ENCODE measurements at places on chromosomes 13 and 19.

DNA sequence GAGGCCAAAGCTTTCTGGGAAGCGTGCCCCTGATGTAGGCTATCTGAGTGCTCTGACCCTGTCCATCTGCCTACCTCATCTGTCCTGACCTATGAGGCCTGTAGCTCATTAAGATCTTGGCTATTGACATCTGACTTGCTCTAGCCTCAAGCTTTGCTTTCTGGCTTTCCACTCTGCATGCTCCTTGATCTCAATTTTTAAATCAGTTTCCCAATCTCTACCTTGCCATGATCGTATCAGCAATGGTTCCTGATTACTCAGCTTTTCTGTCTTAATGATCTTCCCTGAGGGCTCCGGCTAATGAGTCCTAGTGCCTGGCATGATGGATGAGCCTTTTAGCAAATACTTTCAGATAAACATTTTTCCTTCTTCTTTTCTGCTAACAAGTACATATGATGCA is 262.0 kb downstream of the NDFIP2 start:
- no peak for DNase-seq

- DNase-seq: no peak
Observed at GRCh38 chr13:68030152-68030809, 800.1 kb upstream of the PCDH9 start.

- no peak for DNase-seq
Observed at GRCh38 chr13:31105020-31105795, 56.5 kb downstream of the HSPH1 start.

DNA sequence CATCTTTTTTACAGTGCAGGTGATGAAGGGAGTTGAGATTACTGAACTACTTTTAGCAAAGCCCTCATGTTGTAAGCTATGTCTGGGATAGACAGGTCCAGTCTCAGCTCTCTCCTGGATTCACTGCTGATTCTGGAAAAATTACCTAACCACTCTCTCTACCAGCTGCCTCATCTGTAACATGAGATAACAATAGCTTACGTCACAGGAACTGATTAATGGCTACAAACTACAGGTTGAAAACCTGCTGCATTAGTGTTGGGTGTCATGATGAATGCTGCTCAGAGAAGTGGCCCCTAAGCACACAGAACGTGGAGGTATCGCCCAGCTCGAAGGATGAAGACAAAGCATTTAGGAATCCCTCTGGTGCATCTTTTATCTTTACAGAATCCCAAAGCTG is 277.8 kb downstream of the ABCC4 start:
- no peak for DNase-seq

- DNase-seq: no peak
Observed at GRCh38 chr13:42875475-42876269, 94.3 kb downstream of the FAM216B start.

- no peak for DNase-seq
Observed at GRCh38 chr13:101398191-101398590, 18.1 kb downstream of the NALCN start.

DNA sequence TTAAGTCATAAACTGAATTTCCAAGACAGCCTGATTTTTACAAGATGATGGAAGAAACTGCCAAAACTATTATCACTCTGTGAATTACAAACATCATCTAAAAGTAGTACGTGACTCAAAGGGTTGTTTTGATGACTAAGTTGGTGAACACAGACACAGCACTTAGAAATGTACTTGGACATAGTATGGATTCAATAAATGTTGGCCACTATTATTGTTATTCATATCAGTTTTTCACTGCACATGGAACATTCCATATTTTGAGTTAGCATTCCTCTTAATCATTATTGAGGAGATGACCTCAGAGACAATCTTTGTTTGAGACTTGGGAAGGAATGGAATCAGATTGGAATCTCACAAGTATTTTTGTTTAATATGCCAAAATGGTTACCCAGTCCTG is 172.9 kb downstream of the OXGR1 start:
- no peak for DNase-seq

- DNase-seq: no peak
Observed at GRCh38 chr19:44755219-44755618, 6.7 kb downstream of the BCL3 start.

GRCh38 chr13:87903553-87903952 is 232.4 kb downstream of the SLITRK5 start:
- DNase-seq: no peak

- no peak for DNase-seq
Observed at GRCh38 chr19:21028969-21029268, 8.5 kb downstream of the ZNF430 start.

DNA sequence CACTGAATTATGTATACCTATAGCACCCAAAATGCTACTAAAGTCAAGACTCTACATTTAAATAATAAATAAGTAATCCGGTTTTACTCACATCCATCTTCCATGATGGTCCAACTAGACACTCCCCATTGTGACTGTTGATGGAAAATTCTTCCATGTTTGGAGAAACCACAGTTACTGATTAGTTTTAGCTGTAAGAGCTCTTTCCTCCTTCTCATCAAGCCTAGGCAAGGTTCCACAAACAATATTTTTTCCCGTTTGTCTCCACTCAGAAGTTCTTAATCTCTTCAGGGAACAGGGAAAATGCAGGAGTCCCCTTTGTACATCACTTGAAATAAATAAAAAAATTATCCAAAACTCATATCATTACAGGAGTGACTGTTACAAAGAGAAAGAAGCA is 70.7 kb upstream of the EDNRB start:
- no peak for DNase-seq

GRCh38 chr19:5357584-5357983 is 17.0 kb upstream of the PTPRS start:
- DNase-seq: no peak

DNA sequence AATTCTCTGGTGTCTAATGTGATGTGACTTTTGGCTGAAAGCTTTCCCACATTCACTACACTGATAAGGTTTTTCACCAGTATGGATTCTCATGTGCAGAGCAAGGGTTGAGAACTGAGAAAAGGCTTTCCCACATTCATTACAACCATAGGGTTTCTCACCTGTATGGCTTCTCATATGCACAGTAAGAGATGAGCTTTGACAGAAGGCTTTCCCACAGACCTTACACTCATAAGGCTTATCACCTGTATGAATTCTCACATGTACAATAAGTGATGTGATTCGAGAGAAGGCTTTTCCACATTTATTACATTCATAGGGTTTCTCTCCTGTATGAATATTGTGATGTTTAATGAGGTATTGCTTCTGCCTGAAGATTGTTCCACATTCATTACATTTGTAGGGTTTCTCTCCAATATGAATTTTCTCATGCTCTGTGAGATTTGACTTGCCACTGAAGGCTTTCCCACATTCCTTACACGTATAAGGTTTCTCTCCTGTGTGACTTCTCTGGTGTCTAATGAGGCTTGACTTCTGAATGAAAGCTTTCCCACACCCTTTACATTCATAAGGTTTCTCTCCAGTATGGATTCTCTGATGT is 14.0 kb downstream of the ZNF260 start:
- DNase-seq: no peak

GRCh38 chr13:97484301-97484700 is 50.3 kb downstream of the RAP2A start:
- DNase-seq: no peak

- no peak for DNase-seq
Observed at GRCh38 chr19:5035793-5036697, 67.1 kb downstream of the KDM4B start.

- DNase-seq: no peak
Observed at GRCh38 chr13:114037674-114038073, 63.8 kb upstream of the C13orf46 start.

DNA sequence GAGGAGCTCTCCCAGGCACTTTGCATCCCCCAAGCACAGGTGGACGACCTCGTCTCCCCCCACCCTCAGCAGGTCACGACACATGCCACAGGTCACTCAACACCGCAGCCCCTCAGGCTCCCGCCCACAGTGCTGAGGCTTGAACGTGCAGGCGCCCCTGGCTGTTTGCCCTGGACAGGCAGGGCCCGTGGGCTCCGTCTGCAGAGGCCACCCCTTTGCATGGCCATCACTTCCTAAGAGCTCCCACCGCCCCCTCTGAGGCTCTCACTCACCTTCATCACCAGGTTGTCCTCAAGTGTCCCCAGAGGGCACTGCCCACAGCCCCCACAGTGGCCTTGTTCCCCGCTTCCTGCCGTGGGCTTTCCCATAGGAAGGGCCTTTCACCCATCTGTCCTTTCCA is 132.1 kb upstream of the MCF2L start:
- DNase-seq: no peak

DNA sequence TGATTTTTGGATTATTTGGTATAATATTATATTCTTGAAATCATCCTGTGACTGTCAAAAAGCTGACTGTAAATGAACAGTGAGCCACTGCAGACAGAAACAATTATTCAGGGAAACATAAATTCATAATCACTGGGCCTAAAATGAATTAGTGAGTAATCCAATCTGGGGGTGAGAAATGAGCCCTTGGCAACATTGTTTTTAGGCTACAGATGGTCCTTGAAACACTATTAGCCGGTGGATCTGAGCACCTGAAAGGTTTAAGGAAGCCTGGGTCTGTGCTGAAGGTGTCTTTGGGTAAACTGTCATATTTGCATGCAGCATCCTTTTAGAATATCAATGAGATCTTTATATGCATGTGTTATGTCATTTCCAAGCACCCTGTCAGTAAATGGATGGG is 290.7 kb downstream of the ATP8A2 start:
- no peak for DNase-seq

- no peak for DNase-seq
Observed at GRCh38 chr19:7819337-7819736, 10.7 kb upstream of the EVI5L start.

DNA sequence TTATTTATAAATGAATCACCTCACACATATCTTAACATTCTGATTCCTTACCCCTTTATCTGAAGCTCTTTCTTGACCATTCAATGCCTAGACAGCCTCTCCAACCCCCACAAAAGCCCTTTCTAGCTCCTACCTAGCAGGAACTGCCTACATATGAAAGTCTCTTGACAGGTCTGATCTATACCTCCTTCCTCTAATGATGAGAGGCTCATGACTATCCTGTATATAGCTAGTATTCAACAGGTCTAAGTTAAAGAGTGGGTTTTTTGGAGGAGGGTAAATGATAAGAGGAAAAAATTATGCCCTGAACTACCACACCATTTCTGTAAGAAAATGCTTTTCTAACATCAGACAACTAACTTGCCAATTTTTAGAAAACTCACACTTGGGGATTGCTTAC is 47.0 kb downstream of the RBM26 start:
- DNase-seq: no peak

- no peak for DNase-seq
Observed at GRCh38 chr19:42942187-42942789, 5.3 kb upstream of the PSG7 start.

DNA sequence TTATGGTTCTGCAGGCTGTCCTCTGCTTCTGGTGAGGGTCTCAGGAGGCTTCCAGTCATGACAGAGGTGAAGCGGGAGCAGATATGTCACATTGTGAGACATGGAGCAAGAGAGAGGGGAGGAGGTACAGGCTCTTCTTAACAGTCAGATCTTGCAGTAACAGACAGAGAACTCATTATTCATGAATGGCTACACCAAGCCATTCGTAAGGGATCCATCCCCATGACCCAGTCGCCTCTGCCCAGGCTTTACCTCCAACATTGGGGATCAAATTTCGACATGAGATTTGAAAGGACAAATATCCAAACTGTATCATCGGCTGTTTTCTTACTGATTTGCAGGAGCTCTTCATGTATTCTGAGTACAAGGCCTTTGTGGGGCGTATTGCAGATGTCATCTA is 21.7 kb downstream of the ZNF507 start:
- no peak for DNase-seq

- no peak for DNase-seq
Observed at GRCh38 chr13:26468265-26468801, 89.2 kb upstream of the WASF3 start.

- DNase-seq: no peak
Observed at GRCh38 chr13:66014771-66015170, 1215.4 kb downstream of the PCDH9 start.

GRCh38 chr13:66113882-66114526 is 1116.1 kb downstream of the PCDH9 start:
- DNase-seq: no peak

GRCh38 chr19:58401840-58402421 is 6.5 kb downstream of the RNF225 start:
- DNase-seq: no peak

GRCh38 chr13:38635030-38635429 is 51.8 kb upstream of the FREM2 start:
- no peak for DNase-seq

DNA sequence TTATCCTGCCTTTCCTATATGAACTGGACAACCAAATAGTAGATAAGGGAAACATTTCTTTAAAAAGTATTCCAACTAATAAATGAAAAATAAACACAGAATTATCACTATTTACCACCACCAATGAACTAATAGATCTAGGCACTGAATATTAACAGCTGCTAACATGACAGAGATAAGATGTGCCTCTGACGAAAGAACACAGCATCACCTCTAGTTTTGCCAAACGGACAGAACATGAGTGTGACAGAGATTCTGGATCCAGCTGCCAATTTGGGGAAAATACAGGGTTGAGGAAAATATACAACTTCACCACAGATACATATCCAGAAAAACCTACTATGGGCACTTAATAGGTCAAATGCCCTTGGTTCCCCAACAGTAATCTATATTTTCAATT is 18.0 kb downstream of the VPS36 start:
- DNase-seq: no peak
